ENCODE measurements at places on chromosomes 3 and 15.

DNA sequence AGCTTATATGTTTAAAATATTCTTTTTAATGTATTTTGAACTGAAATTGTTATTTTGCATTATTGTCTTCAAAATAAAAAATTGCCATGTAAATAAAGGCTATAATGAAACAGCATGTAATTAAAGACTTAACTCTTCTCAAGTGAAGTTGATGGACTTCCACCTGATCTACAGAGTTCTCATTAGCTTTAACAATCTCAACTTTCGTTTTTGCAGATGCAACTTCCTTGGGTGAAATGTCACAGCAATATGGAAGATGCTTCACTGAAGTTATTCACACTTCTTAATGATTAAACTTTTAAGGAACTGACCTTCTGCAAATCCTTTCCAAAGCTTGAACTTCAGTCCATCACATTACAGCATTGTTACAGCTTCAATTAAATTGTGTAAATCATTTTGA, 63.6 kb downstream of the OSTN start:
- no peak for DNase-seq

DNA sequence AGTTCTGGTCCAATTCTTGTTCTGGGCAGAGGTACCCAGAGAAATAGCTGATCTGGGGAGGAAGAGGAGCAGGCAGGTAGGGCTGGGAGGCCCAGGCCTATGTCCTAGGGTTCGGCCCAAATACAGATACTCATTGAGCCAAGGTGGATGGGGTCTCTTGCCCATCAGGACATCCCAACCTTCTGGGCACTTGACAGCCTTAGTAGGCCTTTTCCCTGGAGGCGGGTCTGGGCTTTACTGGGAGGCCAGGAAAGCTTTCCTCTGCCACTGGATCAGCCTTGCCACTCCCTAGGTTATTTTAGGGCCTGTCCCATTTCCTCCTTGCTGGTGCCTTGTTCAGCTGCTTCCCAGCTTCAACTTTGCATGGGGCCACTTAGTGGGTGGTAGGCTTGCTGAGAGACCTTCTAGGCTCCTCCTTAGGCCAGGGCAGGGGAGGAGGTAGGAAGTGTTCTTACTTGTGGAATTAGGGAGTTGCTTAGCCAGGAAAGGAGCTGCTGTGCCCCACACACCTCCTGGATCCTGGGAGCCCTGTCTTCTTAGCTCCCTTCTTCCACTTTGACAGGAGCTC, 9.7 kb downstream of the TEX264 start:
- no peak for DNase-seq

GRCh38 chr3:38229036-38229435, 36.6 kb upstream of the SLC22A13 start:
- DNase-seq, result no peak

DNA sequence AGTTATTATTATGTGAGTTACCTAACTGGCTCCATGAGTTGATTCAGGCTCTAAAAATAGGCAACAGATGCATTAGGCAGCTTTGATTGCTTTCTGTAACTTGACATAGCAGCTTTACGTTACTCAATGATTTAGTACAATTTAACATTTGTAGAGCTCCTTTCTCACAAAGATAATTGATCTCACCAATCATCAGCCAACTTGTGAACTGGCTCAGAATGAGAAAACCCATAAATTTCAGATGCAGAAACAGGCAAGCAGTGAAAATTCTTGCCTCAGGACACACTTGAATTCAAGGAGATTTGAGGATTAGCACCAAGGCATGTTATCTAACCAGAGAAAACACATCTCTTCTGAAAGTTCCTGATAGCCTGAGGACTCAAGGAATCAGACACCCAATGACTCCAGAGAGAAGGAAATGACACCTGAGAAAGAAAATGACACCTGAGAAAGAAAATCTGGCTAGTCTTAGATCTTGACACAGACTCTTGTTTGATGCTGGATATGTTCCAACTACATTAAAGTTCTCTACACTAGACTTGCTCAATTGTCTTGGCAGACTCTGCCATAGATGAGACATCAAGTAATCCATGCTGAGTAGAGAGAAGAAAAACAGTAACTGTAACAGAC, 315.1 kb upstream of the CBLB start:
- no peak for DNase-seq
